Dermis microvascular lymphatic vessel endothelial cell (primary cell): ENCODE measurements at places on chromosomes 2 and 18. TPM values are rescaled to one million over a fixed set of nuclear protein-coding genes. Genes with fewer than 3 reads are reported as not detected.

- DNase-seq: no peak
Observed at GRCh38 chr2:181461056-181461997, 4.1 kb downstream of the ITGA4 start.

- peak; percentile 61 for DNase-seq
Observed at GRCh38 chr2:178828486-178828881, 21.3 kb upstream of the TTN start.

DNA sequence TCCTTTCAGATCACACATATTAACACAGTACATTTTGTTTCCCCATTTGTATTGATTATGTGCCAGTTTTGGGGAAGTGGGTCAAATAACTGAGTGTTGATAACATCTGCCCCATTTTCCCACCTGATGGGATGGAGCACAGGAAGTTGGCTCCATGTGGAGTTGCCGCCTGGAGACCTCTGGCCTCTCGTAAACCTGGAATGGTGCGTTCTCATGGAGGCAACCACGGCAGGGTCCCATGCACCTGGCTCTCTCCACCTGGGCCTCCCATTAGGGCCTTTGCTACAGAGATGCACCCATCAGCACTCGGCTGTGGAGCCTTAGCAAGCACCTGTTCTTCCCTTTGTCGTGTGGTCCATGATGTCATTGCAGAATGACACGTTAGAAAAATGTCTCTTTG is 130.6 kb downstream of the MBP start:
- no peak for DNase-seq

DNA sequence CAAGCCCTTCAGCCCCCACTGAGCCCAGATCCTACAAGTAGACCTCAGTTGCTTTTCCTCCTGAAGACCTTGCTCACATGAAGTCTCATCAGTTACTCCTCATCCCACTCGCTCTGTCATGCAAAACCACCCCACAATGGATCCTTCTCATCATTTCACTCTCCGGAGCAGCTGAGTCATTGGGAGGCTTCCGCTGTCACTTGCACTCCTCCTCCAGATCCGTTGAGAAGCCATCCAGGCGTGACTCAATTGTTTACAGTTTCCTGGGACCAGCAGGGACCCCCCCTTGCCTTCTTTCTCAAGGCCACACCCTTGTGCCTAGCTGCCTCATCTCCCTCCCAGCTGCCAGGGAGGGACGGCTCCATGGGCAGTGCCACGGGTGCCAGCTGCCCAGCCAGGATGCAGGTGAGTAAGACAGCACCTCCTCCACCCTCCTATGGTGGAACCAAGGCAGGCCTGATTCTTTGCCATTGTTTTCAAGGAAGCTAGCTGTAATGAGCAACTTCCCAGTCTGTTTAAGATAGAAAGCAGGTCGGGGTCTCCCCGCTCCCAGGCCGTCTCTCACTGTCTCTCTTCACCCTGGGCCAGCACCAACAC is 16.3 kb downstream of the GPR55 start:
- peak; percentile 16 for DNase-seq

NOSTRIN gene
- 2.5 and 2.8 TPM in 2 replicates for total RNA-seq

- DNase-seq: no peak
Observed at GRCh38 chr2:130388221-130388907, 32.5 kb downstream of the PTPN18 start.

ASXL3 gene
- 0.13 and 0.76 TPM in 2 replicates for total RNA-seq

DNA sequence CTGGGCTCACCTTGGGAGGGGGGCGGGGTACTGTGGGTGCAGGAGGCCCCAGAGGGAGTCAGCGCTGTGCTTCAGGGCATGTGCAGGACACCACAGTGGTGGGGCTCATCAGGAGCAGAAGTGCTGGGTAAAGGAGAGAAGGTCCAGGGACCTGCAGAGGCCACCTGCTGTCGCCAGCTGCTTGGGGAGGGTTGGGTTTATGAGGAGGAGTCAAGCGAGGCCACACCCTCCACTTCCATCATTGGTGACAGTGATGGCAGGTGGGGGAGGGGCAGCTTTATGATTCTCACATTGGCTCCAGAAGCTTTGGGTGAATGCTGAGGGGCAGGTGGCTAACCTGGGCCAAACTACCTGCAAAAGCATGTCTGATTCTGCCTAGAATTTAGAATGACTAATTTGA is 392.6 kb downstream of the HRH4 start:
- DNase-seq: no peak

DNA sequence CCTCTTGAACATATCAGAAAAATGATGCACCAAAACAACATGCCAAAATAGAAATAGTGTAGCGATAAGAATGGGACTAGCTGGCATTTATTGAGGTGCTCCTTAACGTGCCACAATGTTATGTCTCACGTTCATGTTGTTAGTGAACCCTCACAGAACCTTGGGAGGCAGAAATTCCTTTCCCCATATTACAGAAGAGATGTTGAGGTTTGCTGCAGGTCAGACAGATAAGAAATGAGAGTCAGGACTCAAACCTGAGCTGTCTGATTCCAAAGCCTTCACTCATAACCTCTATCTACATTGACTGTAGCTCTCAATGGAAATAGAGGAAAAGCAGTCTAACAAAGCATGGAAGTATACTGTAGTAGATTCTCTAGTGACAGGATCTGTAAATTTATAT is 163.3 kb upstream of the STK17B start:
- DNase-seq: no peak

DNA sequence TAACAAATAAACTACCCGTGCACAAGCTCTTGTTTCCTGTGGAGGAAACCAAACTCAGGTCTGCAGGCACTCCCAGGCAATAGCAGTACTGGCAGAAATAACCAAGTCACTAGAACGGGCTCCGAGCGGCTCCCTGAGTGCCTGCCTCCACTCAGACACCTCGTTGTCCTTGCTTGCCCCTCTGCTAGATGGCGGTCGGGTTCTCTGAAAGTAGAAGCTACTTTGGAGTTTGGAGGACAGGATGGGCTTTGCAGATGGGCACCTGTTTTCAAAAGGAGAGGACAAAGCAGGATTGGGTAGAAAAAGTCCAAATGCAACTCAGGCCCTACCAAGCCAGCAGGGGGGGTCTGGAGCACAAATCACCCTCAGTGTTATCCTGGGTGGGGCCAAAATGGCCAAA is 136.4 kb downstream of the LRRC30 start:
- DNase-seq: no peak

- DNase-seq: no peak
Observed at GRCh38 chr2:19540739-19541525, 182.5 kb upstream of the OSR1 start.

HIBCH gene
- total RNA-seq: 11.0 and 12.8 TPM in 2 replicates

GRCh38 chr2:133338224-133338623 is 230.0 kb downstream of the NCKAP5 start:
- DNase-seq: no peak

GRCh38 chr18:37641573-37641972 is 76.0 kb upstream of the CELF4 start:
- no peak for DNase-seq

GRCh38 chr18:63578357-63578958 is 8.7 kb upstream of the SERPINB13 start:
- peak; percentile 11 for DNase-seq

- DNase-seq: no peak
Observed at GRCh38 chr2:240412975-240413812, 22.3 kb upstream of the GPC1 start.

DNA sequence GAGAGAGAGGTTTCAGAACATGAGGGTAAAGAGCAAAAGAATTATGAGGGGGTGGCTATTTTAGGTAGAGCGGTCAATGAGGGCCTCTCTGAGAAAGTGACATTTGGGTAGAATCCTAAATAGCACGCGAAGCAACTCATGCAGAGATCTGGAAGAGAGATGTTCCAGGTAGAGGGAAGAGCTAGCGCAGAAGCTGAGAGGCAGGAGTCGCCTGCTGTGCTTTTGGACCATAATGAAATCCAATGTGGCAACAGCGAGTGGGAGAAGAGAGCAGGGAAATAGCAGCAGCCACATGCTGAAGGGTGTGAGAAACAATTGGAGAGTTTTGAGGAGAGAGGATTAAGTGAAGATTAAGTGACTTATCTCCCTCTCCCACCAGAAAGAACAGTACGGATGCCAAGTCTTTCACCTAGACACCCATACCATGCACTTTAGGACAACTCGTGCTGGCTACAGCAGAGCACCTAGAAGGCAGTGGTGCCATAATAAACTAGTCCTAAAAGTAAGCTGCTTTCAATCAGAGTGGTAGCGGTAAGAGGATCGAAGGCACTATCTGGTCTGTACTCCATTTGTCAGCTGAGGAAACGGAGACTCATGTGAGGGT is 129.7 kb downstream of the LRP2 start:
- DNase-seq: no peak

GRCh38 chr2:26922405-26923188 is 47.8 kb upstream of the MAPRE3 start:
- peak; percentile 59 for DNase-seq

- no peak for DNase-seq
Observed at GRCh38 chr2:205892251-205892655, 193.7 kb downstream of the INO80D start.

CAPN14 gene
- under 0.01 TPM in 2 replicates for total RNA-seq

- no peak for DNase-seq
Observed at GRCh38 chr2:238682536-238682935, 165.3 kb upstream of the TWIST2 start.

DNA sequence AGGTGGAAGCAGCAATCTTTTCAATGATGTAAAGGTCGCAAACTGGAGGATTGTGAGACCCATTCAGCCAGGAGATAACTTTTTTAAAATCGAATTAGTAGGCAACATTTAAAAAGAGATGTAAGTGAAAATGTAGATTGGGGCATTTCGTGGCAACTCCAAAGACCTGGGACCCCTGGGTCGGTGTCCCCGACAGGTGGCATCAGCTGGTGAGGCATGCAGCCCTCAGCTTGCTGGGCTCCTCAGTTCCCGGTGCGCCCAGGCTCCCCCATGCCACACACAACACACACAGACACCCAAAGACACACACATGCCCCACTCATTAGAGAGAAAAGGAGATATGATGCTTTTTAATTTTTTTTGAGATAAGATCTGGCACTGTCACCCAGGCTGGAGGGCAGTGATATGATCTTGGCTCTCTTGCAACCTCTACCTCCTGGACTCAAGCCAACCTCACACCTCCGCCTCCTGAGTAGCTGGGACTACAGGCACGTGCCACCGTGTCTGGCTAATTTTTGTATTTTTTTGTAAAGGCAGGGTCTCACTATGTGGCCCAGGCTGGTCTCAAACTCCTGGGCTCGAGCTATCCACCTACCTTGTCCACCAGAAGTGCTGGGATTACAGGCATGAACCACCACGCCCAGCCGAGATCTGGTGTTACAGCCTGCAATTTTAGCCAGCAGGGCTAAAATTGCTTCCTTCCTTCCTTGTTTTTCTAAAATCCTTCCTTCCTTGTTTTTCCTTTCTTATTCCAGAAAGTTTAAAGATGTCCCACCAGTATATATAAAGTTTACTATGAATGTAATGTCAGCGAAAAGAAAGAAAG is 122.6 kb upstream of the EPAS1 start:
- DNase-seq: no peak

DNA sequence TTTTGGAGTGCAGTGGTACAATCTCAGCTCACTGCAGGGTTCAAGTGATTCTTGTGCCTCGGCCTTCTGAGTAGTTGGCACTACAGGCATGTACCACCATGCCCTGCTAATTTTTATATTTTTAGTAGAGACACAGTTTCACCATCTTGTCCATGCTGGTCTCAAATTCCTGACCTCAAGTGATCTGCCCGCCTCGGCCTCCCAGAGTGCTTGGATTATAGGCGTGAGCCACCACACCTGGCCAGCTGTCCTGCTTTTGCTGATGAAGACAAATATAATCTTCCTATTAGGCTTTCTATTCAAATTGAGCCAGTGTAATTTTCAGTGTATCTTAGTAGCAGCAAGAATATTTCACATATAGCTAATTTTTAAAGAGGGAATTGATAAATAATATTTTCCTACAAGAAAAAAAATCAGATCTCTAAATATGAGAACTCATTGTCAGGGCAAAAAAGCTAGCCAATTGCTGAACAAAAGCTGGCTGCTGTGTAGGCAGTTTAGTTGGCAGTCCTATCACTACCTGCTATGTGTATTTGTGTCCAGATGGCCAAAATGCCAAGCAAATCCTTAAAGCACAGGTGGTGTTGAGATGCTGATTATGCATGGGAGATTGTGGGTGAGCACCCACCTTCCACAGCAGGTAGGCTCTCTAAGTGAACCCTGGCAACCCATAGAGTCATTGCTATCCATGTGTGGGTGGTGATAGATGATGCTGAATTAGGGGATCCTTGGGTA is 60.8 kb upstream of the STAM2 start:
- DNase-seq: no peak

- no peak for DNase-seq
Observed at GRCh38 chr2:238163481-238164198, 4.9 kb downstream of the ERFE start.

DNA sequence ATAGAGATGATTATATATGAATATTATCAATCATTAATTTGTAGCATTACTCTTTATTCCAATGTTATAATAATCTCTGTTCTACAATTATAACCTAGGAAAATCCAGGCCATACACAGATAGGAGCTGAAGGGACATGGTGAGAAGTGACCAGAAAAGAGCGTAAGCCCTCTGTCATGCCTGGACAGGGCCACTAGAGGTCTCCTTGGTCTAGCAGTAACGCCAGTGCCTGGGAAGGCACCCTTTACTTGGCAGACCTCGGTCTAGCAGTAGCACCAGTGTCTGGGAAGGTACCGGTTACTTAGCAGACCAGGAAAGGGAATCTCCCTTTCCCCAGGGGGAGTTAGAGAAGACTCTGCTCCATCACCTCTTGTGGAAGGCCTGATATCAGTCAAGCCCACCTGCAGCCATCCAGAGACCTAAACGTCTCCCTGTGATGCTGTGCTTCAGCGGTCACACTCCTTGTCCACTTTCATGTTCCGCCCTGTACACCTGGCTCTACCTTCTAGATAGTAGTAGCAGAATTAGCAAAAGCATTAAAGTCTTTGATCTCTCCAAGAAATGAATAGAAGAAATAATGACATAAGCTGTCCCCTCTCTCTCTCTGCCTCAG is 447.5 kb upstream of the FSIP2 start:
- DNase-seq: peak; percentile 48

GRCh38 chr2:184472481-184472880 is 125.8 kb upstream of the ZNF804A start:
- DNase-seq: no peak

PPM1G gene
- 88.5 and 101 TPM in 2 replicates for total RNA-seq

DNA sequence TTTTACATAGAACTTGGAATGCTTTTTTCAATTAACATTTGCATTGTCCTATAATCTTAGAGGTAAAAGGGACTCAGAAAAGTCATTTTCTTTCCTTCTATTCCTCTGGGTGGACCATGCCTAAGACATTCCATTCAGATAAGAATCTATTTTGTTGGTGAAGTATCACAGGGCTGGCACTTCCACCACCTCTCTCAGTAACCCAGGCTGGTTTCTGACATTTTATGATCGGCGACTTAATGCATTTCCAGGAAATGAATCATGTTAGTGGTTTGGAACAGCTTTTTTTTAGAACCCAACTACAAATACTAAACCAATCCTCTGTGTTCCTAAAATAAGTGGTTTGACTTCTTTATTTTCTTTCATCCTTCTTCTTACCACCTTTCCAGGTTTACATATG is 27.0 kb downstream of the GAD1 start:
- peak; percentile 37 for DNase-seq

TLK1 gene
- 12.5 and 14.5 TPM in 2 replicates for total RNA-seq

ASPRV1 gene
- under 0.01 and 0.25 TPM in 2 replicates for total RNA-seq

- DNase-seq: no peak
Observed at GRCh38 chr2:119939915-119940314, 73.0 kb upstream of the EPB41L5 start.

COQ10B gene
- total RNA-seq: 20.5 and 27.8 TPM in 2 replicates
